ENCODE measurements at places on chromosomes 11 and 22. TPM values are rescaled to one million over a fixed set of nuclear protein-coding genes. Genes with fewer than 3 reads are reported as not detected.

- DNase-seq = no peak
- H3K36me3 ChIP-seq = no peaks in the 10 kb centered on the region
- no peaks in the 10 kb centered on the region for H3K27me3 ChIP-seq
- no peaks in the 10 kb centered on the region for H3K4me1 ChIP-seq
Measured at GRCh38 chr11:26891501-26891900, 102.4 kb upstream of the FIBIN start.

BMAL1 gene
- total RNA-seq = 125 TPM

DNA sequence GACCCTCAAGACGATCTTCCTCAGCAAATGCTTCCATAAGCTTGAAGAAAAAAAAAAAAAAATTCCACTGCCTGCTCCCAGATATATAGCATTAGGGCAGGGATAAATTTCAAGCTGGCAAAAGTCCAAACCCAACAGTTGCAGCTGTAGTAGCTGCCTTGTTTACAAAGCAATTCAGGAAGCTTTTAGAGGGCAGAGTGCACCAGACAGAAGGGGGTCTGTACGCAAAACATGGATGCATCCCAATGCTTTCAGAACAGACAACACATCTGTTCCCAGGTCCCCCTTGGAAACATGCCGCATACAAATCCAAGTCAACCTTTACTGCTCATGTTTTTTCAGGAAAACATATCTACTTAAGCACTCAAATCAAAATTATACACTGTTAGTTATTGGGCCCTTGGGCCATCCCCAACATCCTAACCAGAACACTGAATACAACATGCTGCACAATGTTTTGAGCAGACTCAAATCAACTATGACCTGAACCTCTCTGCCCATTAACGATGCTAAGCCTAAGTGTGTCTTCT, 94.5 kb downstream of the CADM1 start:
- DNase-seq = no peak
- H3K4me3 ChIP-seq = no peak overlapping the region
- no peaks in the 10 kb centered on the region for H3K4me1 ChIP-seq

- no peaks in the 10 kb centered on the region for H3K27me3 ChIP-seq
- no peak overlapping the region for H3K4me3 ChIP-seq
- no peak for DNase-seq
- peaks cover 7% of the 10 kb centered on the region for H3K4me1 ChIP-seq
Measured at GRCh38 chr11:9756878-9757277, 93.0 kb downstream of the SWAP70 start.

GRCh38 chr11:86002431-86002830, 66.5 kb downstream of the PICALM start:
- H3K27me3 ChIP-seq = no peaks in the 10 kb centered on the region
- no peaks in the 10 kb centered on the region for H3K4me1 ChIP-seq
- H3K4me3 ChIP-seq = no peak overlapping the region
- H3K36me3 ChIP-seq = no peaks in the 10 kb centered on the region

GRCh38 chr22:29768052-29768693, 1.0 kb downstream of the UQCR10 start:
- H3K4me1 ChIP-seq = peaks cover 11% of the 10 kb centered on the region
- H3K4me3 ChIP-seq = peak overlapping the region; percentile 94
- H3K27ac ChIP-seq = no peak overlapping the region
- no peaks in the 10 kb centered on the region for H3K27me3 ChIP-seq
- no peaks in the 10 kb centered on the region for H3K36me3 ChIP-seq

KCNK4 gene
- not detected for total RNA-seq

DNA sequence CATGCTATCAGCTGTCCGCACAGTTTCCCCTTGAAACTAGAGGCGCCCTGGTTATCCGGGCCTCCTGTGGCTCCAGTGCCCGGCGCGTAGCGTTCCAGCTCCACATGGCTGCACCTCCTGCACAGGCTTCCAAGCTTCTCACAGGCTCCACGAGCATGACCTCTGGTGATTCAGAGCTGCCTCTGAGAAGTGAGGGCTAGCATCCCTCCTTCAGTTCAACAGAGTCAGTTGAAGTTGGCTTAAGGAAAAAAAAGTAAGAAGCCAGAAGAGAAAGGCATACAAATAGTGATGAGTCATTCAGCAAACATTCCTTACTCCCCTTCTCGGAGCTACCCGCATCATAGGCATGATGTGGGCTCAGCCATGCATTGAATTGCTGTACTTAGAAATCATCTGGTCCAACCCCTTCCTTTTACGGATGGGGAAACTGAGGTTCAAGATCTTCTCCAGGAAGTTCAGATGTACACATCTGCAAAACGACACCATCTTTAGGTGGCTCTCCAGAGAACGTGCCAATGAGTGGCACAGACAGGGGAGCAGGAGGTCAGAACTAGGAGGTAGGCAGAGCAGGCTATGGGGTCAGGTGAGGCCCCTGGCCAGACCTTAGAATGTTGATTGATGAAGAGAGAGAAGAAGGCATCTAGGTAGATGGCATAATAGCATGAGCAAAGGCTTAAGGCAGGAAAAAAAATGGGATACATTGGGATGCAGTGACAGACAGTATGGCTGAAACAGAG, 216.3 kb upstream of the TBCEL start:
- no peaks in the 10 kb centered on the region for H3K4me1 ChIP-seq
- no peak overlapping the region for H3K27ac ChIP-seq
- DNase-seq = no peak
- H3K36me3 ChIP-seq = no peaks in the 10 kb centered on the region
- H3K4me3 ChIP-seq = no peak overlapping the region
- H3K27me3 ChIP-seq = no peaks in the 10 kb centered on the region

DNA sequence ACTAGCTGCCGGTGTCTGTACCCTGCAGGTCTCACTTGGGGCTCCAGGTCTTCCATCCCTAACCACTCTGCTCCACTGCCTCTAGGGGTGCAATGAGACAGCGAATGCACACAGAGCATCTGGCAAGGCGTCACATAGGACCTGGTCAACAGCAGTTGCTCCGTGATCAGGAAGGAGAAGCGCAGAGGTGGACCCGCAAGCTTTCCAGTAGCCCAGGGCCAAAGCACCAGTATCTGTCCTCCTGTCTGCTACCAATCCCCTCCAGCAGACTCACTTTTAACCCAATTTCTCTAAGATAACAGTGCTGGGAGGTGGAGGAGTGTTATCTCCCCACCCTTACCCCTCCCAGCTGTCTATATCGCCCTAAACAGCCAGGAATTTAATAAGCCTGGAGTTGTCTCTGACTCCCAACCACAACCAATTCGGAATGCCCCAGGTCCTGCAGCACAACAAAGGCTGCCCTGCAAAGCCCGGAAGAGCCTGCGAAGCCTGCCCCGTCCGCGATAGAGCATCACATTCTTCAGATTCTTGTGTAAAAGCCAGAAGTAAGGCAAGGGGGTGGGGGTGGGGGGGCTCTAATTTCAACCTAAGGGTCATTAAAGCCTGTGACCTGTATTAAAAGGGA, 19.3 kb downstream of the MYH9 start:
- no peaks in the 10 kb centered on the region for H3K36me3 ChIP-seq
- DNase-seq = no peak
- peaks cover 42% of the 10 kb centered on the region for H3K4me1 ChIP-seq
- H3K27me3 ChIP-seq = no peaks in the 10 kb centered on the region
- H3K4me3 ChIP-seq = no peak overlapping the region

DNA sequence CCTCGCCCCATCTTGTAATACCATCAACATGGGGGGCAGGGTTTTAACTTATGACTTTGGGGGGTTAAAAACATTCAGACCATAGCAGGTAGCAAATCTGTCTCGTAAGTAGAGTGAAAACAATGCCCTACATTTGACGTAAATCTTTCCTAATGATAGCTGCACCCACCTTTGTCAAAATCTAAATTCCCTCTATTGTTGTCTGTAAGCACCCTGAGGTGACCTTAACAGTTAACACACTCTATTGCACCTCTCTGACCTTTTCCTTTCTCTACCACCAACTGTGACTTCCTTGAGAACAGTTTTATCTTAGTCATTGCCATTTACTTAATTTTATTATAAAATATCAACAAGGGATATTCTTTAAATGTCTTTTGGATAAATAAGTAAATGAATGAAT, 1024.9 kb upstream of the CNTN5 start:
- no peaks in the 10 kb centered on the region for H3K36me3 ChIP-seq
- no peak overlapping the region for H3K4me3 ChIP-seq
- H3K27me3 ChIP-seq = no peaks in the 10 kb centered on the region
- no peak for DNase-seq

VPREB3 gene
- total RNA-seq = not detected

DNA sequence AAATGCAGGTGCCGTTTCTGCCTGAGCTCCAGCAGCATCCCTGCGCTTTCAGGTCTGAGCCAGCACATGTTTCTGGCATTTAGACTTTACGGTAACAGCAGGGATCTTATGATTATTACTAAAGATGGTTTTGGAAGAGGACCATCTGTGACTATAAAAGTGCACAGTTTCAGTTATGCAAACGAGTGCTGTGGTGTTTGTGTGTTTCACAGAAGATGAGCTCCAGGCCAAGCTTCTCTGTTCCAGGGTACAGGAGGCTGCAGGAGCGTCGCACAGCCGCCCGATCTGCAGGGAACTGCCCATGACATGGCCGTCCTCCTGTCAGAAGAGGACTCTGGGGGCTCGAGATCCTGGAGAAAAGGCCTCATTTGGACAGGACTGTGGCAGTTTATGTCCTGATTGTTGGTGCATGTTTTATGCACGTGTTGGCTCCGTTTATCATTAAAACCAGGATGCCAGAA, 297.3 kb downstream of the TBC1D22A start:
- H3K27ac ChIP-seq = no peak overlapping the region
- H3K4me3 ChIP-seq = no peak overlapping the region
- H3K4me1 ChIP-seq = no peaks in the 10 kb centered on the region
- no peak for DNase-seq
- no peaks in the 10 kb centered on the region for H3K27me3 ChIP-seq

DNA sequence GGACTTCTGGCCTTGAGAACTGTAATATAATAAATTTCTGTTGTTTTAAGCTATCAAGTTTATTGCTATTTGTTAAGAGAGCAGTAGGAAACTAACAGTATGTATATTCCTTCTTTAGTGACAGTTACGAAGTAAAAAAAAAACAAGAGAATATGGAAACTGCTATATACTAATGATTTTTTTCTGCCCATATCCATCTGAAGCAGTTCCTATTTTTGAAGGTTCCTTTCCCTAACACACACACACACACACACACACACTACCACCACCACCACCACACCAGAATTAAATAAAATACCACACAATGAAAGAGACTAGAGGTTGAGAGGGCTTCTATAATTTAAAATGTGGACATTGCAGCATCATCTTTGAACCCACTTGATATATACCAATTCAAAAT, 44.4 kb upstream of the CARD18 start:
- no peaks in the 10 kb centered on the region for H3K36me3 ChIP-seq
- no peaks in the 10 kb centered on the region for H3K4me1 ChIP-seq
- H3K27me3 ChIP-seq = no peaks in the 10 kb centered on the region

GRCh38 chr11:61976420-61976800, 9.0 kb upstream of the FTH1 start:
- H3K27ac ChIP-seq = no peak overlapping the region
- peaks cover 20% of the 10 kb centered on the region for H3K4me1 ChIP-seq
- no peaks in the 10 kb centered on the region for H3K27me3 ChIP-seq
- DNase-seq = no peak

GRCh38 chr22:41902932-41903421, 11.9 kb downstream of the SHISA8 start:
- H3K4me1 ChIP-seq = no peaks in the 10 kb centered on the region
- H3K27me3 ChIP-seq = no peaks in the 10 kb centered on the region
- no peaks in the 10 kb centered on the region for H3K36me3 ChIP-seq
- no peak for DNase-seq

DNA sequence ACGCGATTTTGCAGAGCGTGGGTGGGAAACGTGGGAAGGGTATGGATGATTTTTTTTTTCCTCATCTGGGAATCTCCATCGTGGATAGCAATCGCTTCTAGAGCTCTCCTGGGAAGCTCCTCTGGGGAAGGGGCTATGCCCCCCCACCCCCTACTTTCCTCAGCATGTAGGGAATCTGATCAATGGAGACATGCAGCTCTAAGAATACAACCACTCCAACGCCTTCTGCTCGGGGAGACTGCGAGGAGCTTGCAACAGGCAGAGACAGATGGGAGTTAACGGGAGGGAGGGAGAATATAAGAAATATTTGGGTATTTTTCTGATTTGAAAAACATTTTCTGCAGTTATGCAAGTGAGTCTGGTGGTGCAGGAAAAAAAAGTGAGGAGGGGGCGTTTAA, 104.6 kb upstream of the HSD17B12 start:
- H3K36me3 ChIP-seq = no peaks in the 10 kb centered on the region
- DNase-seq = no peak
- H3K27me3 ChIP-seq = peaks cover 27% of the 10 kb centered on the region
- H3K27ac ChIP-seq = no peak overlapping the region
- H3K4me1 ChIP-seq = peaks cover 32% of the 10 kb centered on the region
- H3K4me3 ChIP-seq = no peak overlapping the region

- no peaks in the 10 kb centered on the region for H3K4me1 ChIP-seq
- H3K27ac ChIP-seq = peak overlapping the region; percentile 61
- DNase-seq = no peak
- no peaks in the 10 kb centered on the region for H3K36me3 ChIP-seq
- no peaks in the 10 kb centered on the region for H3K27me3 ChIP-seq
- H3K4me3 ChIP-seq = no peak overlapping the region
Measured at GRCh38 chr22:32761251-32761903, 40.1 kb upstream of the TIMP3 start.

DBX1 gene
- total RNA-seq = not detected

KLHDC7B gene
- not detected for total RNA-seq

GRCh38 chr22:17773606-17774205, 563 bp downstream of the BID start:
- H3K27me3 ChIP-seq = no peaks in the 10 kb centered on the region
- no peak overlapping the region for H3K27ac ChIP-seq
- H3K4me3 ChIP-seq = peak overlapping the region; percentile 63
- no peaks in the 10 kb centered on the region for H3K4me1 ChIP-seq
- DNase-seq = no peak

- H3K4me1 ChIP-seq = no peaks in the 10 kb centered on the region
- no peaks in the 10 kb centered on the region for H3K36me3 ChIP-seq
- H3K27me3 ChIP-seq = no peaks in the 10 kb centered on the region
Measured at GRCh38 chr11:63179432-63180041, 35.5 kb upstream of the SLC22A24 start.

DNA sequence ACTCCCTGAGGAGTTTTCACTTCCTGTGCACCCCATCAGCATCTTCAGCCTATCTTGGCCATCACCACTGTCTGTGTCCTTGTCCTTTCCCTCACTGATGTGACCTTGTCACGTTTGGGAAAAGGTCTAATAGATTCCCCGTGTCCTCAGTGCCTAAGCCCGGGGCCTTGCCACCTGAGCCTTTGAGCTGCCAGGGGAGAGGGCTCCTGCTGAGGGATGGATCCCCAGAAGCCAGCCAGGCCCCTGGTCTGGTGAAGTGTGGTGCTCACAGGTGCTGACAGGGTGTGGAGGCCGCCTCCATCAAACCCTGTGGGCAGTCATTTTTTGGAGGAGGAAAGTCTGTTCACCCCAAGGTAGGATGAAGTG, 47.2 kb downstream of the GAB4 start:
- no peak for DNase-seq
- no peak overlapping the region for H3K4me3 ChIP-seq
- H3K27ac ChIP-seq = no peak overlapping the region
- H3K27me3 ChIP-seq = no peaks in the 10 kb centered on the region
- no peaks in the 10 kb centered on the region for H3K36me3 ChIP-seq
